ENCODE measurements at places on chromosomes 3 and 15.

DNA sequence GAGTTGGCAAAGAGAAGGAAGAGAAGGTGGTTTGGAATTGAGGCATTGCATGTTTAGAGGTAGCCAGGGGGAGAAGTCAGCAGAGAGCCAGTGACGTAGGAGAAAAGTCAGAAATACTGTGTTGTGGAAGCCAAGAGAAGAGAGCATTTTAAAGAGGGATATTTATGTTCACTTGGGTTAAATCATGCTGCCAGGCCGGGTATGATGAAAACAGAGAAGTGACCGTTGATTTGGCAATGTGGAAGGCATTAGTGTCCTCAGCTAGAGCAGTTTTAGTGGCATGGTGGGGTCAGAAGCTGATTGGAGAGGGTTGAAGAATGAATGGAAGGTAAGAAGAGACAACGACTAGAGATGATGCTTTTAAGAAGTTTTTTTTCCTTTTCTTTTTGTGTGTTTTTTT is 24.5 kb downstream of the RASA2 start:
- DNase-seq = no peak

- peak; percentile 30 for DNase-seq
These were observed 21.6 kb upstream of the PSTPIP1 start for GRCh38 chr15:76973362-76973743.

GRCh38 chr3:138317687-138318086 is 12.0 kb downstream of the NME9 start:
- DNase-seq = no peak

- DNase-seq = no peak
These were observed 2.7 kb upstream of the CSTA start for GRCh38 chr3:122322095-122323075.

GRCh38 chr3:178084938-178085816 is 451.1 kb upstream of the KCNMB2 start:
- DNase-seq = peak; percentile 83

- peak; percentile 97 for DNase-seq
These were observed 45.1 kb upstream of the PLXND1 start for GRCh38 chr3:129651435-129652202.

- DNase-seq = no peak
These were observed 214.6 kb upstream of the UBE2E2 start for GRCh38 chr3:22988566-22988965.

DNA sequence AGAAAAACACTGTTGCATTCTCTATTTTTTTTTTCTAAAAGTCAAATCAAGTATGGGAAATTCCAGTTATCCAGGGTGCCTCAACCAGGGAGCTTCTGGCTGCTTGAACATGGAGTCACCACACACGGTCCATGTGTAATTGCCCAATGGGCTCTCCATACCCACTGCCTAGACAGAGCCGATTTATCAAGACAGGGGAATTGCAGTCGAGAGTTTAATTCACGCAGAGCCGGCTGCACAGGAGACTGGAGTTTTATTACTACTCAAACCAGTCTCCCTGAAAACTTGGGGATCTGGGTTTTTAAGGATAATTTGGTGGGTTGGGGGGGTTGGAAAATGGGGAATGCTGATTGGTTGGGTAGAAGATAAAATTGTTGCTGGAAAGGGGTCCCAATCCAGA is 149.8 kb downstream of the TJP1 start:
- no peak for DNase-seq

DNA sequence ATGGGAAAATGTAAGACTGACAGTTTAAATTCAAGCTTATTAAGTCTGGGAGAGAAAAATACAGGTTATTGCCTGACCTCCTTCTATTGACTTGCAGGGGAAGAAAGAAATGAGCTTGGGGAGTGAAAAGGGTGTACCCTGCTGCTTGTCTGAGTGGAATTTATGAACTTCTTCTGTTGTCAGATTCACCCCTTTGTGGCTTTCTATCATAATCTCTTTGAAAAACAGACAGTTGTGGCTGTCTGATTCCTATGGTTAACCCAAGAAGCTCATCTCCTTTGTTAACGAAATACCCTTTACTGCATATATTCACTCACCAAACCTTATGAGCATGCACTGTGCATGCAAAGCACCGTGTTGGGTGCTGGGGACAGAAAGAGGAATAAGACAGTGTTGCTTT is 22.5 kb downstream of the GPD1L start:
- DNase-seq = no peak

GRCh38 chr3:22960105-22960984 is 242.8 kb upstream of the UBE2E2 start:
- peak; percentile 36 for DNase-seq

- no peak for DNase-seq
These were observed 32.0 kb downstream of the DCUN1D1 start for GRCh38 chr3:182948305-182948704.

DNA sequence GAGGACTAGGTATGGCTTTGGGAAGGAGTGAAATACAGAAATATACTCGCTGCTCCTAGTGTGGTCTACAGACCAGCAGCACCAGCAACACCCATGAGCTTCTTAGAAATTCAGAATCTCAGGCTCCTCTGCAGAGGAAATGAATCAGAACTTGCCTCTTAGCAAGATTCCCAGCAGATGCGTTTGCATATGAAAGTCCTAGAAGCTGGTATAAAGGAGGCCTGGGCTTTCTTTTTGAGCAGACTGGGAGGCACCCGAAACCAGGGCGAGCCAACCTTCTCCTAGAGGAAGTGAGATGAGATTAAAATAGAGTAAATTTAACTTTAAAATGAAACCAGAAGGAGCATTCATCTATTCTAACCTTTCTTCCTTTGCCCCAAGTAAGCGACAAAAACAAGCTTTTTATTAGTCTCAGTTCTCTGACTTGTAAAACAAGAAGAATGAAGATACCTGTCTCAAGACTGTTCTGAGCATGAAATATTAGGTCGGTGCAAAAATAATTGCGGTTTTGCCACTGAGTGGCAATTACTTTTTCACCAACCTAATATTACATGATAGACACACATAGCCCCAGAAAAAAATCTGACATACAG is 140.0 kb downstream of the PDZRN3 start:
- DNase-seq = no peak

DNA sequence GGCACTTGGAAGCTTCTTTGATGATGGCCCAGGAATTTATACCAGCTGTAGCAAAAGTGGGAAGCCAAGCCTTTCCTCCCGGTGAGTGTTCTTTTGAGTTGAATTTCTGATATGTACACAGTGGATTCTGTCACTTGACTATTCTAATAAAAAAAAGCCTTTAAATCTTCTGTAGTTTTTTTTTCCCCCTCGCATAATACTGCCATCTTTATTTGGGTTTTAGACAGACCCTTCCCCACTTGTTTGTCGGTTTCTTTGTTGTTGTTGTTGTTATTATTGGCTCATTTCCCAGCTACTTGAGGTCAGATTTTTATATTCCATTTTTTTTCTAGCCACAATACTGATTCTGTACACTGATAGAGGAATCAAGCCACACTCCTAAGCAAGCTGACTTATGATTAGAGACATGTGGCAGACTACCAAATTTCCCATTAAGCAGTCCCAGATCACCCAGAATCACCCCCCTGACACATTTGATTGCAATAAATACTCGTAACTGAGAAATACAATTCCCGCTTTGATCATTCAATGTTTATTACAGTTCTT is 122.4 kb upstream of the IL12A start:
- DNase-seq = peak; percentile 41

GRCh38 chr3:188396251-188396650 is 242.3 kb downstream of the LPP start:
- no peak for DNase-seq

- DNase-seq = no peak
These were observed 280.7 kb downstream of the ZNF621 start for GRCh38 chr3:40805456-40805855.

GRCh38 chr15:62241135-62241770 is 76.2 kb upstream of the C2CD4B start:
- DNase-seq = no peak

DNA sequence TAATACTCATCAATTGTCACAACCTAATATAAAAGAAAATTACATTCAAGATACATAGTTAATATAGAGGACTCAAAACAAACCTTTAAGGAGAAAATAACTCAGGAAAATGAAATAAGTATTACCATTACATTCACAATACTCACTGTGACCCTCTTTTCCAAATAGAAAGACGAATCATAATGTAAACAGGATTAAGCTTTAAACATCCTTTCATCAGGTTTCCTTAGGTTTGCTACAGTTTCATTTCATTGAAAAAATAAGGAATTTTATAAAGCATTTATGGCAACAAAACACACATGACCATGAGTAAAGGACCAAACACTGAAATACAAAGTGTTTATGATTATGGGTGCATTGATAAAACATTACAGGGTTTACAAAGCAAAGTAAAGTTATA is 162.7 kb downstream of the ALCAM start:
- no peak for DNase-seq

DNA sequence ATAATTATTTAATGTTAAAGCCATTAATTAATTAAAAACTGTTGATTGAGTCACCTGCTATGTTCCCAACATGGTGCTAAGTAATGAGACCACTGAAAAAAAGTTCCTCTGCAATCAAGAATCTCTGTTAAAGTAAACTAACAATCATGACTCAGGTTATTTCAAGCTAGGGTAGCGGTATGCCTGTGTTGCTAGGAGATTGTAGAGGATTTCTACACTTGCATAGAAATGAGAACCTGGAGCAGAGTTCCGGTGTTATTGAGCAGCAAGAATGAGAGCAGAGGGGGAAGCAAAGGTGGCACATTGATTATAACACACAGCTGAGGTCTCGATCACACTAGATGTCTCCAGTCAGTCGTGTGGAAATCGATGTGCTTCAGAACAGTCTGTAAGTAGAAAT is 41.4 kb downstream of the C3orf85 start:
- no peak for DNase-seq

GRCh38 chr3:623914-624545 is 427.5 kb downstream of the CHL1 start:
- DNase-seq = no peak

GRCh38 chr3:71551311-71551919 is 32.1 kb downstream of the FOXP1 start:
- DNase-seq = peak; percentile 87

All from fibroblast of upper back skin (primary cell).